Activated gamma-delta T cell treated with anti-CD3 and anti-CD28 coated beads, Interleukin-2, amount 50 U/mL, for 16 hours (primary cell): ENCODE measurements at places on chromosomes 2 and 18.

DNA sequence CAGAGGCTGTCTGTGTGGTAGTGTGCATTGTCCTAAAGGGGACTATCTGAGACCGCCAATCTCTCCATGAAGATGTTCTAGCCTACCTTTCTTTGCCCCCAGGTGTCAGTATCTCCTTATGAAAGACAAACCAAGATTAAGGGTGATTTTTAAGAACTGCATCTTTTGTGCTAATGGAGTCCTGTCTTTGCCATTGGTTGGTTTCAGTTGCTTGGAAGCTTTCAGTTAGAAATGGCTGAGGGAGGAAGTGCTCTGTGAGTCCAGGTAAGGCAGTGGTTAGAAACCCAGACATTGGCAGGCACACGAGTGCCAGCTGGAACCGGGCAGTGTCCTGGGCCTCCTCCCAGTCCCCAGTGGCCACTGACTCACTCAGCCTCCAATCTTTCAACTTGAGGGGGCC lies 111.3 kb downstream of the DOCK10 start:
- DNase-seq = no peak

DNA sequence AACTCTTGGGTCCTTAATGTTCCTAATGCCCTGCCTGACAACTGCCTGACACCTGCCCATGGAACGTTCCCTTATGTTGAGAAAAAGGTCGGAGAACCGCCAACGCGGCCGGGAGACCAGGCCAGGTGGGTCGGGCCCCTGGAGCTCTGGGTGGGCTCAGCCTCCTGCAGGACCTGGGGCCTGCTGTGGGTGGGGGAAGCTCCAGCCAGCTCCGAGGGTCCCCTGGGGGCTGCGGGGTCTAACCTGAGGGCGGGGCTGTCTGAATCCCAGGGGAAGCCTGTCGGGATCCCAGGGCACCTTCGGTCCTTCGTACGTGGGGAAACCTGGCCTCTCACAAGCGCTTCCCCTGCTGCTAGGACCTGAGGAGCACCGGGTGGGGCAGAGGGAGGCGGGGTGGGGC lies 296.0 kb downstream of the NDUFA10 start:
- DNase-seq = no peak

DNA sequence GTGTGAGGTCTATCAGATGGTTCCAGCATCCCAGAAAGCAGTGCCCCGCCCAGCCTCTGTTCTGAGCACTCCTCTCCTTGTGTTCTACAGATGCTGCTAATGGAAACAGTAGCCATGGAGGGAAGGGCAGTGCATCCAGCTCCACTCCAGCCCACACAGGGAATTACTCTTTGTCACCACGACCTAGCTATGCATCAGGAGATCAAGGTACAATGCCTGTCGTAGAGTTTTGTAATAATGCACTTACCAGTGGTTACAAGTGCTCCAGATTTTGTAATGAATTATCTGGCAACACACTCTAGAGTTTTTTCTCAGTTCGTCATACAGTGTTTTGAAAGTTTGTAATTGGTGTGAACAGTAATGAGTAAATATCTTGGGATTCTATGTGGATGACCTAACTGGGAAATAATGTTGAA lies 161.1 kb downstream of the ESCO1 start:
- DNase-seq = no peak

GRCh38 chr2:105746177-105747080 lies 1.7 kb downstream of the NCK2 start:
- DNase-seq = peak; percentile 64

GRCh38 chr2:139465789-139466188 lies 685.6 kb upstream of the NXPH2 start:
- DNase-seq = no peak

DNA sequence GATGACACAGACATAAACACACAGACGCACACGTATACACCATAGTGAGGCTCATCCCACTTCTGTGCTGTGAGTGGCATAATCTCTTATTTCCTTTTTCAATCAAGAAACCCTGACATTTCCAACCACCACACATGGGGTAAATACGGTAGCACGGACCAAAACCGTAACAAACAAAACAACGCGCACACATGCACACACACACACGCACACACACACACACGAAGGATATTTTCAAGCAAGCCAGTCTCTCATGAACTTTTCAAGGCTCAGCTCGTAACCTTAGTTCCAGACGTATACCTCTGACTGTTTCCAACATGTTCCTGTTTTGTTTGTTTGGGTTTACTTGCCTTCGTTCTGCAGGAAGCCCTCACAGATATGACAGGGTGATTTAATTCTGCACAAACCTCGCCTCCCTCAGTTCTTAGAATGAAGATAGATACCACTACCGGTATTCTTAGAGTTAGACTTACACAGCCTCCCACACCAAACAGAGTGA lies 119.8 kb downstream of the BCL2 start:
- peak; percentile 24 for DNase-seq

DNA sequence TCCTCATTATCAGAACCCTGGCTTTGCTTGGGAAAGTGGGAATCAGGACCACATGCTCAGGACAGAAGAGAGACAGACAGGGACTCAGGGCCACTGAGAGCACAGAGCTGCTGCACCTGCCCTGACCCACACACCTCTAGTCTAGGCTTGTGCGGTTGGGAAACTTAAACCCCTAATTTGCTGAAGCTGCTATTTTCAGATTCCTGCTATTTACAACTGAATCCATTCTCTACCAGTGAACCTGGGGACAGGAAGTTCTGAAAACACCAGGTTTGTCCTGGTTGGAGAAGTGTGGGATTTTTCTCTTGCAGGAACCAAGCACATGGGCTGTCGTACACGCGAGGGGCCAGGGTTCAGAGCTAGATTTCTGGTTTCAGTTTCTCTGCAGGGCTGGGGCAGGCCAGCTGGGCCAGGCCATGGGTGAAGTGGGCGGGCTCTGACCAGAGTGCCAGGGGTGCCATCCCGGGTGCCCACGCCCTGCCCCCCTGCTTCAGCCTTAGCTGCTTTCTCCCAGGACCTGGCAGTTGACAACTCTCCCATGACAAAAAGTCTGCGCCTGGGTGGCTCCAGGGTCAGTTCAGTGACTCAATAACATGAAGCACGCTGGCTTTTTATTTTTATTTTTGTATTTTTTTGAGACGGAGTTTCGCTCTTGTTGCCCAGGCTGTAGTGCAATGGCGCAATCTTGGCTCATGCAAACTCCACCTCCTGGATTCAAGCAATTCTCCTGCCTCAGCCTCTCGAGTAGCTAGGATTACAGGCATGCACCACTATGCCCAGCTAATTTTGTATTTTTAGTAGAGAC lies 51.3 kb upstream of the SLC1A4 start:
- no peak for DNase-seq

- no peak for DNase-seq
These were observed 474 bp upstream of the GCA start for GRCh38 chr2:162343492-162343823.

- DNase-seq = no peak
These were observed 76.3 kb downstream of the SOWAHC start for GRCh38 chr2:109690457-109690821.

DNA sequence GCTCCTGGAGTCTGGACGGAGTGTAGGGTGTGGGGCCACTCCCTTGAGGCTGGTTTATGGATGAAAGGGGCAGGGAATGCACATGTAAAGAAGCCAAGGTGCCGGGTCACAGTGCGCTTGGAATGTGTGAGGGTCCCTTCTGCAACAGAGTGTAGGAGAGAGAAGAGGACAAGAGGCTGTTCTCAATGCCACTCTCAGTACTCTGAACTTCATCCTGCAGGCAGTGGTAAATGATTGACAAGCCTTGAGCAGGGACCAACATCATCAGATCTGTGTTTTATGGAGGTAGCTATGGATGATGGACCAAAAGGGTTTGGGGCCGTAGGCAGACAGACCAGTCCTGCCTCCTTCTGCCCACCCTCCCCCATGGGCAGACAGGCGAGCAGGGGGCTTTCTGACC lies 7.2 kb upstream of the ALKAL2 start:
- no peak for DNase-seq

DNA sequence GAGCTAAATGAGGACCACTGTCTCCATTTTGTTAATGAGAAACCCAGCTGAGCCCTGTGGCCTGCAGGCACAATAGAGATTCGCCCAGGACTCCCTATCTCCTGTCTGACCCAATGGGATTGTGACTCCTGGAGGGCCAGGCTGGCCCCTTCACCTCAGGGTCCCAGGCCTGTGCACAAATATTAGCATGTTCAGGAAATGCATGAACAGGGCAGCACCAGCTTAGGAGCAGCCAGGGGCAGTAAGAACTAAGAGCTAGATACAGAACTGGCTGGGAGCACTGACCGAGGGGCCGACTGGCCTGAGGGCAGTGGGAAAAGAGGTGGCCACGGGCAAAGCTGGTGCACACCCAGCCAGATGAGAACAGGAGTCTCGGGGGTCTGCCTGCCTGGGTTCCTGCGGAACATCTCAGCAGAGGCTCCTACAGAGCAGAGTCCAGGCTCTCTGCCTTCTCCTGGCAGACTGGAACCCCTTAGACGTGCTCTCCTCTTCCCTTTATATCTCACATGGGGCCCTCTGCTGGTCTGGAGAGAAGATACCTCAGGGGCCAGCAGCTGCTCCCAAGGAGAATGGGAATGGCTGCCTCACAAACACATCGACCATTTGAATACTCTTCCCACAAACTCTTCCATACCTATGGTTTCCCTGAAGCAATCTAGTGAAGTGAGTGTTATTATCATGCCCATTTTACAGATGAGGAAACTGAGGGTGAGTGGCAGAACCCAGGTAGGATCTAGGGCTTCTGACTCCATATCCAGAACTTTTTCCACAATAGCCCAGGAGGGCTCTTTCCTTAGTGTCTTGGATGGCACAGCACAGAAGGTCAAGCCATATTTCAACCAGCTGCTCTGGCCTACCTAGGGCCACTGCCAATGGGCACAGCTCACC lies 77.6 kb upstream of the OTOF start:
- no peak for DNase-seq

DNA sequence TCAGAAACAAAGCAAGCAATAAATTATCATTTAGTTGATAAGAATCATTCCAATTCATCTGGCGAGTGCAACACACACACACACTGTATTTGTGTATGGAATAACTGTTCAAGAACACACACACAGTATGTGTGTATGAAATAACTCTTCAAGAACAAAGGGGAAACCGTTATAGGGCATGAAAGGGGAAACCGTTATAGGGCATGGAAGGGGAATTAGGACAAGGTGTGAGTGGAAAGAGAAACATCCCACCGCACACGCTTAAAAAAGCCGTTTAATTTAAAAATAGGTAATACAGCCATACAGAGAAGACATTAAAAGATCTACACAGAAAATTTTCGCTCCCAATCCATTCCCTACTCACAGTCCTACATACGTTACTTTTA lies 607 bp upstream of the TSN start:
- no peak for DNase-seq
